Vein endothelial cell (primary cell): ENCODE measurements at places on chromosomes 12 and 14. TPM values are rescaled to one million over a fixed set of nuclear protein-coding genes. Genes with fewer than 3 reads are reported as not detected.

The SMCO3 gene
- total RNA-seq = 0.10 and 0.65 TPM in 2 replicates

The PTPN6 gene
- 1.2 and 2.0 TPM in 2 replicates for total RNA-seq

The PPM1H gene
- 2.3 and 4.3 TPM in 2 replicates for total RNA-seq

The SUSD6 gene
- total RNA-seq = 28.1 and 29.7 TPM in 2 replicates

The GPR68 gene
- total RNA-seq = 0.65 and 0.96 TPM in 2 replicates

The FAM181A gene
- total RNA-seq = not detected in 2 replicates

The CELA1 gene
- not detected in 2 replicates for total RNA-seq
